Gastroesophageal sphincter (tissue), 4 donors: ENCODE measurements at places on chromosomes 2 and 18.
A peak's percentile ranks its signal among the peaks of the same experiment; 100 is the strongest.

DNA sequence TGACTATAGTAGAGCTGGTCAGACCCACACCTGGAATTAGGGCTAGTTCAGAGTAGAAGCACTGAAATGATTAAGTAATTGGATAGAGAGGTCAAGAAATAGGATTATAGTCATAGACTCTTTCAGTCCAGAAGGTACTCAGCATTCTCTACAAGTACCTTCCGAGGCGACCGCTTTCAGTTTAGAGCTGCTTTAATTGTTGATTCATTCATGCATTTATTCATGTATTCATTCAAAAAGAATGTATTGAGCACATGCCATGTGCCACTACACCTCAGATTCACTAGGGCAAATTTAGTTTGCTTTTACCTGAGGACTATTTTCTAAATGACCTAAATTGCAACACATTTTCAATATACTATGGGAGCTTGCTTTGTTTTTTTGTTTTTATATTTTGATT, 48.7 kb downstream of the CRIM1 start:
- ATAC-seq = no peak
- H3K36me3 ChIP-seq = no peaks in the 10 kb centered on the region
- H3K4me3 ChIP-seq = no peak overlapping the region
- H3K27ac ChIP-seq = peak overlapping the region; percentile 53

DNA sequence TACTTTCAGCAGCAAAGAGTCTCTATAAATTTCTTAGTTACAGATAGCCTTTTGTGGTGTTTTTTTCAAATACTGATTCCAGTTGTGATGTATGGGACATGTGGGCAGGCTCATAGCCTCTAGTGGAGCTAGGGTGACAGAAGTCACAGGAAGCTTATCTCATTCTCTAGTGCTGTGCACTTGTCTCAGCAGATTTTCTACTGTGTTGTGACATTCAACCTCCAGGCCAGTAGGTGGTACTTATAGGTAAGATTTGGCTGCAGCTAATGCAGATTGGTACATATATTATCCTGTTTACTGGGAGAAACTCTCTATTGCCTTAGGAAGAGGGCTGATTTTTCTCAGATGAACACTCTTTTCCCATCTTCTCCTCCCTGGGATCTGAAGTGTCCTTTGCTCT, 176.2 kb downstream of the CALCRL start:
- H3K27ac ChIP-seq = no peak overlapping the region
- no peaks in the 10 kb centered on the region for H3K4me1 ChIP-seq
- no peaks in the 10 kb centered on the region for H3K27me3 ChIP-seq

DNA sequence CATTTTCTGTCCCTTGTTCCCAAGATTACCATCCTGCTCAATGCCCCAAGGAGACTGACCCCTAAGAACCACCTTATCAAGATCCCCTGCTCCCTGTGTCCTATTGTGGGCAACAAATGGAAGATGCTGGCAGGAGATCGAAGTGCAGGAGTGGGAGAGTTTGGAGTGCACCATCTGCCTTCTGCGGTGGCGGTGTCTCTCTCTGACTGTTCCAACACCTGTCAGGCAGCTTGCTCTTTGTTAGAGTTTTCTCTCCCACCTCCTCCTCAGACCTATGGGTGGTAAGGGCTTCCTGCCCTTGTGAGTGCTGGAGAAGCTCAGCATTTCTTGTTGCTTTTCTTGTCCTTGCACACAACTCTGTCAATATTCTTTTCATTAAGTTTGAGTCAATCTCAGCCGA, 64.1 kb upstream of the SPHKAP start:
- no peaks in the 10 kb centered on the region for H3K27me3 ChIP-seq
- no peaks in the 10 kb centered on the region for H3K36me3 ChIP-seq

GRCh38 chr2:209556354-209556961, 132.6 kb downstream of the MAP2 start:
- no peaks in the 10 kb centered on the region for H3K27me3 ChIP-seq
- H3K36me3 ChIP-seq = no peaks in the 10 kb centered on the region
- no peak overlapping the region for H3K4me3 ChIP-seq

DNA sequence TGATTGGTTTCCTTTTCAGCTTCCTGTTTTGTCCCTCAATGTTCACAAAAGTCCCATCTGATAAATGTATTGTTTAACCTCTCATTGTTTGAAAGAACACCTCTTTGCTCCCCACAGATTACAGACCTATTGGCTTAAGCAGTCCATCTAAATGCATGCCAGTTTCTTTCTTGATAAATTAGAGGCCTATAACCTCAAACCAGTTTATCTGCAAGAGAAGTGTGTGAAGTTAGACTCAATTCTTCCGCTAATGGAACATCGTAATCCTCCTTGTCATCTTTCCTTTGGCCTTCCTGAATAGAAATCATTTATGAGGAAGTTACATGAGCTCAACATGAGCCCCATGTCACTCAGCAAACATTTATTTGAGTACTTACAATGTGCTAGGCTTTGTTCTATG, 74.0 kb downstream of the FRZB start:
- ATAC-seq = no peak
- peaks cover 27% of the 10 kb centered on the region for H3K4me1 ChIP-seq
- H3K36me3 ChIP-seq = no peaks in the 10 kb centered on the region
- H3K27me3 ChIP-seq = no peaks in the 10 kb centered on the region
- H3K4me3 ChIP-seq = no peak overlapping the region
- peak overlapping the region; percentile 69 for H3K27ac ChIP-seq

DNA sequence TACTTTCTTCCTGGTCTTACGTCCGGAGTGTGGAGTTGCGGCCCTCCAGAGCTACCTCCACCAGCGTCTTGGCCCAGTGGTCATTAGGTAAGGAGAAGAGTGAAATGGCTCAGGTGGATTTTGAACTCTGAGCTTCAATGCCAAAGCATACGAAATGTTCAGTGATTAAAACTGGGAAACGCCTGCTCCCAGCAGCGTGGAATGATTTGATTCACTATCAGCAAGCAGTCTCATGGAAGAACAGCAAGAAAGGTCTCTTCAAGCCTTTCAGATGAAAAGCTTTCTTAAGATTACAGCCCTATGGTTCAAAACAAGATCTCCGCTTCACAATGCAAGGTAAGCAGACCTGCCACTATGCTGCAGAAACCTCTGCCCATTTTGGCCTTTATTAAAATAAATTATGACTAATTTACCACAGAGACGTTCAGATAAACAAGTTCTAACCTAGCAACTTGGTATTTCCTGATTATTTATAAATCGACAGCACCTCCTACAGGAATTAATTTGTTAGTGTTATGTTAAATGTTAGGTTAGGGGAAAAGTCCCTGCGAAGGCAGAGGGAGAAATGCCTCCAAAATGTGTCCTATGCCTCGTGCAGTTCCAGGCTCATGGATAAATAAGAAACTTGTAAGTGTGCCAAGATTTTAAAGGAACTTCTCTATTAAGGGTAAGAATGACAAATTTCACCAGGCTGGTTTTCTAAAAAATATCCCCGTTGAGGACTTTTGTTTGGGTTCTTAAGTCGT, 10.1 kb downstream of the SP9 start:
- H3K4me3 ChIP-seq = no peak overlapping the region
- ATAC-seq = no peak
- H3K36me3 ChIP-seq = no peaks in the 10 kb centered on the region
- H3K27me3 ChIP-seq = peaks cover 54% of the 10 kb centered on the region
- no peak overlapping the region for H3K27ac ChIP-seq

GRCh38 chr2:151728804-151729414, 5.4 kb downstream of the NEB start:
- no peak overlapping the region for H3K4me3 ChIP-seq
- no peaks in the 10 kb centered on the region for H3K36me3 ChIP-seq
- no peak overlapping the region for H3K27ac ChIP-seq
- no peaks in the 10 kb centered on the region for H3K4me1 ChIP-seq
- ATAC-seq = no peak
- no peaks in the 10 kb centered on the region for H3K27me3 ChIP-seq

DNA sequence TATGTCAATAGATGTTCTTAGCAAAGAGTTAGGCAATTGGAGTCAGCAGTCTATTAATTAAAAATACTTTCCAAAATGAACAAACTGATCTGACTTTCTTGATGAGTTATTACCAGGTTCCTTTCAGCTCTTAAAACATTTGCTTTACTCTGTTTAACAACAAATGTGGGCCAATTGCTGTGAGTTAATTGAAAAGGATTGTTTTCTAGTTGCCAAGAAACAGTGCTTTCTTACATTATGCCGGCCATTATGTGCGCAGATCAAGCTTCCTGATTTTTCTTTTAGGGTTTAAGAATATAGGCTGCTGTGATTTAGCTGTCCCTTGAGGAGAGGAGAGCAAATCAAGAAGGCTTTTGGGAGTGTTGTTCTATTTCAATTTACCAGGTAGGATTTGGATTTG, 50.5 kb upstream of the ITPRID2 start:
- H3K27ac ChIP-seq = no peak overlapping the region
- no peak for ATAC-seq
- no peaks in the 10 kb centered on the region for H3K36me3 ChIP-seq
- no peaks in the 10 kb centered on the region for H3K27me3 ChIP-seq

DNA sequence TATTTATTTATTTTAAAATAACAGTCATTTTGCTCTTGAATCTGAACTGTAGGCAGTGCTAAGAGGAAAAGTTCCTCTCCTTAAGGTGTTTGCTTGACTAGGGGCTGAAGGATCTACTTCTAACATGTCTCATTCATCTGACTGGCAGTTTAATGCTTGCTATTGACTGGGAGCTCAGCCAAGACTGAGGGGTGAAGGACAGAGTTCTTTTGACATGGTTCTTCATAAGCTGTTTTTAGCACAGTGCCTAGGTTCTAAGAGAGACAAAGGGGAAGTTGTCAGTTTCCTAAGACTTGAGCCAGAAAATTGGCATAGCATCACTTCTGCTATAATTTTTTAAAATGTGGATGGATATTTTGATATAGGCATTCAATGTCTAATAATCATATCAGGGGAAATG, 73.0 kb downstream of the COMMD1 start:
- H3K27me3 ChIP-seq = no peaks in the 10 kb centered on the region
- H3K4me1 ChIP-seq = peaks cover 6% of the 10 kb centered on the region
- no peak overlapping the region for H3K27ac ChIP-seq
- H3K36me3 ChIP-seq = no peaks in the 10 kb centered on the region

GRCh38 chr2:158723921-158724802, 71.0 kb upstream of the DAPL1 start:
- no peak for ATAC-seq
- peaks cover 9% of the 10 kb centered on the region for H3K27me3 ChIP-seq
- no peaks in the 10 kb centered on the region for H3K4me1 ChIP-seq
- no peak overlapping the region for H3K27ac ChIP-seq
- H3K4me3 ChIP-seq = no peak overlapping the region

GRCh38 chr18:35071819-35072247, 30.6 kb downstream of the MAPRE2 start:
- H3K36me3 ChIP-seq = no peaks in the 10 kb centered on the region
- no peak for ATAC-seq
- H3K27ac ChIP-seq = peak overlapping the region; percentile 15
- peaks cover 10% of the 10 kb centered on the region for H3K4me1 ChIP-seq
- no peak overlapping the region for H3K4me3 ChIP-seq
- no peaks in the 10 kb centered on the region for H3K27me3 ChIP-seq

DNA sequence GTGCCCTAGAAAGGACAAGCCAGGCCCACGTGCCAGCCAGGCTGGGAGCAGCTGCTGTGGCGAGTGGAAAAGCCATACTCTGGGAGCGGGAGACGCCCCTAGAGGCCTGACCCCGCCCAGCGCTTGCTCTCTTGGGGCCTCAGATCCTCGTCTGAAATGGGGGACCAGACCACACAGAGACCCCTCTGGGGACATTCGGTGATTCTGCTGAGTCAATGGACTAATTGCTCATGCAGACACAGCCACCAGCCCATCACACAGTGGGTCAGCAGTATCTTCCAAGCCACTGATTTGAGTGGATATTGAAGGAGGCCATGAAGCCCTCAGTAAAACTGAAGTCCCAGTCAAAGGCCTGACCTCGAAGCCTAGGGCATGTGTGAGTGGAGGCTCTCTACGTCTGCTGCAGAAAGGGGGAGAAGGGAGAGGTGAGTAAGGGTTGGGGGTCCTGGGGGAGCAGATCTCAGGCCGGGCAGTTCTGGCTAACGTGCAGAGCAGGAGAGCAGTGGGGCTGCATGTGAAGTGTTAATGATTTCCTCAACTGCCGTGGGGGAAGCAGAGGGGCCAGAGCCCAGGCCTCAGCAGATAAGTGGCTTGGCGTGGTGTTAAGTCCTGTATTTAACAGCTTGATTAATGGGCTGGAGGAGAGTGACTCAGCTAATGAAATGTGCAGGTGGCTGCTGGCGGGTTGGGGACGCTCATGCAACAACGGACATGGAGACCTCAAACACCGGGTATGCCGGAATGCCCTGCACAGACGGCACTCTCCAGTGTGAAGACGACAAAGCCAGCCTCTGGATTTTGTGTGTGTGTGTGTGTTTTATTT, 104.4 kb upstream of the TWIST2 start:
- no peak overlapping the region for H3K4me3 ChIP-seq
- no peak for ATAC-seq
- H3K27ac ChIP-seq = no peak overlapping the region
- H3K4me1 ChIP-seq = no peaks in the 10 kb centered on the region
- no peaks in the 10 kb centered on the region for H3K27me3 ChIP-seq

DNA sequence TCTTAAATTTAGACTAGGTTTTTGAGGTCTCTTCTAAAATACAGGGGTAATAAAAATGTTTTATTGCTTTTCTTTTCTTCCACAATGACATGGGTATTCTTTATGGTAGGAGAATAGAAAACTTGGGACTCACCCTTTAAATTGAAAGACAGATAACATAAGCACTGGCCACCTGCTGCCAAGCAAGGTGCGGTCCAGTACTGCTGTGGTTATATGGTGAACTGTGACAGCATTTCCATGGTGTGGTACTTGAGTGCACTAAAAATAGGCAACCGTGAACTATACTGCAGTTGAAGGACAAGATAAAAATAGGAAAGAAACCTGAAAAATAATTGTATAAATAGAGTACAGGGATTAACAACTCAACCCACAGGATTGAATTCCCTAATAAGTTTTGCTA, 54.4 kb upstream of the GRB14 start:
- no peak for ATAC-seq
- H3K27me3 ChIP-seq = no peaks in the 10 kb centered on the region
- no peak overlapping the region for H3K27ac ChIP-seq

DNA sequence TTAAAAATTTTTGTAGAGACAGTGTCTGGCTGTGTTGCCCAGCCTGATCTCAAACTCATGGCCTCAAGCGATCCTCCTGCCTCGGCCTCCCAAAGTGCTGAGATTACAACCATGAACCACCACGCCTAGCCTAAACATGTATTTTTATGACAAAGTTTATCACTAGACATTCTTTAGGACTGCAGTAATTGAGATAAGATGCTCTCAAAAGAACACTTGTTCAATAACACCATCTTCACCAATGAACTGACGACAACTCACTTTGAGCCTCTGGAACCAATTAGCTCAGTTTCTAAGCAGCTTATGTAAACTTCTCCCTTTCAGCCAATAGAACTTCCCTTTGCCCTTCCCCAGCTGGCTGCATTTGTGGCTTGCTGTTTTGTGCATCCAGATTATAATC, 15.3 kb upstream of the PPP4R1 start:
- no peaks in the 10 kb centered on the region for H3K4me1 ChIP-seq
- ATAC-seq = no peak
- no peaks in the 10 kb centered on the region for H3K36me3 ChIP-seq
- H3K4me3 ChIP-seq = no peak overlapping the region
